ENCODE measurements at places on chromosomes 13 and 19. TPM values are rescaled to one million over a fixed set of nuclear protein-coding genes. Genes with fewer than 3 reads are reported as not detected.

The KIR2DL4 gene
- total RNA-seq, result 0.46 TPM

GRCh38 chr13:99564386-99564785 lies 63.1 kb downstream of the TM9SF2 start:
- DNase-seq, result no peak

DNA sequence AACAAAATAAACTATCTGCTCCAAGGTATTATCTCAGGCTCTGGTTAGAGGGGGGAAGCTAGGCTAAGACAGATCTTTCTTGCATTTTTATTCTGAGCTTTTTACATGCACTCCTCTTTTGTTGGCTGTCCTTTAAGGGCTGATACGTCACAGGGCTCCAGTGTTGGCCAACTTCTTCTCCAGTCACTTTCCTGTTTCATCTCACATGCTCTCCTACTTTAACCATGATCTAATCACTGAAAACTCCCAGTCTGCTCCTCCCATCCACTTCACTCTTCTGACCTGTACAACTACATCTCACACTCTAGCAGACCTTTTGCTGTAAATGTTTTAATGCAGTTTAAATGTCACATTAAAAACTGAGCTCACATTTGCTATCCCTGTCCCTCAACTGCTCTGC lies 510.0 kb upstream of the KLF12 start:
- DNase-seq, result no peak

The VSTM1 gene
- 1.1 TPM for total RNA-seq

The LILRA1 gene
- total RNA-seq, result 4.7 TPM

DNA sequence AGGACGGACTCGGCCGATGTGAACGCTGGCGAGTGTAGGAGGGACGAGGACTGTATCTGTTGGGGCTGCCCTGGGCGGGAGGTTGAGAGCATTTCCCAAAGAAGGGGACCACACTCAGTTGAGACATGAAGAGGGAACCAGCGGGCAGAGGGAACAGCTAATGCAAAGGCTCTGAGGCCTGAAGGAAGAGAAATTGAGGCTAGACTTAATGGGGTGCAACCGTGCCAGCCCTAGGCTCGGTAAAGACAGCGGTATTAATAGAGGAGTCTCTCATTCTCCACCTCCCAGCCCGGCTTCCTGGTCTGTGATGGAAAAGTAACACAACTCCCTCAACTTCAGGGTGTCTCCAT lies 1.1 kb downstream of the MPV17L2 start:
- no peak for DNase-seq

DNA sequence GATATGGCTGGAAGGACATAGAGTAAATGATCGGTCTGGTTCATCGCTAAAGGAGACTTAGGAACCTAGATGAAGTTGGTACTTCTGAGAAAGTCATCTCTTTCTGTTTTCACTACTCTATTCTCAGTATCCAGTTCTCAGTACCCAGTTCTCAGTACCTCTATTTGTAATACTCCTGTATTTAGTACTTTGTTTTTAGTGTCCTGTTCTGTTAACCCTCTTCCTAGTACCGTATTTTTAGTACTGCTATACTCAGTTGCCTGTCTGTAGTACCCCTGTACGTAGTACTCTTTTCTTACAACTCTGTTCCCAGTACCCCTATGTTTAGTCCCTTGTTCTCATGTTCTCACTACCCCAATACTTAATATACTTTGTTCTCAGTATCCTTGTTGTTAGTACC lies 1.2 kb downstream of the RFXAP start:
- no peak for DNase-seq

The KLK12 gene
- total RNA-seq, result not detected

GRCh38 chr19:12796146-12797071 lies 5.1 kb downstream of the JUNB start:
- peak; percentile 84 for DNase-seq

- DNase-seq, result no peak
Observed at GRCh38 chr13:113013878-113014751, 45.1 kb downstream of the MCF2L start.

GRCh38 chr13:21175656-21176214 lies 617 bp downstream of the SKA3 start:
- no peak for DNase-seq

The FLT1 gene
- total RNA-seq, result 72.4 TPM

DNA sequence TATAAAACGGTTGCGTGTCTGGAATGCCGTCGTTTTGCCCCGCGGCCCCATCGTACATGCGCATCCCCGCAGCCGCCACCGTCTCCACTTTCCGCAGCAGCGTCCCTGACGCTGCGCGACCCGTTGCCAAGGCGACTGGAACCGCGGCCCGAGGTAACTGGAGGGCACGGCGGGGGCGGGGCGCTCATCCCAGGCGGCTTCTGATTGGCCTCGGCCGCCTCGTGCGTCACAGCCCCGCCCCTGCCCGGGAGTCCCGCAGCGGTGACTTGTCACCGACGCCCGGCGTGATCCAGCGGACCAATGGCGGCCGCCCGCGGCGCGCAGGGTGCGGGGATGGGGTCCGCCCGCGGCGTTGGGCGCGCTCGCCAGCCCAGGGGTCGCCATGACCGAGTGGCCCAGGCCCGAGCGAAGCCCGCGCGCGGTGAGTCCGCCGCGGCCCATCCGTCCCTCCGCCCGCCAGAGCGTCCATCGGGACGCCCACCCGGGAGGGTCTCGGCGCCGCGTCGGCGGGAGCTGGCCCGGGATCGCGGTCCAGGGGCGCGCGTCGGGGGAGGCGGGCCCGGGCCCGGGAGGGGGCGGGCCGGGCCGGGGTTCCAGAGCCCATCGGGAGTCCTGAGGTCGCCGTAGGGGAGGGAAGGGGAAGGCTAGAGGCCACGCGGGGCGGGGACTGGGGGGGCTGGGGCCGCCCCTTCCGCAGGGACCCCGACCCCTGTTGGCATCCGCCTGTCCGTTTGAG lies at the start of gene ZSCAN1:
Gene ZSCAN1 (plus strand): TSS at position 285 of the 736 bp plus-strand sequence. CDS start 3,812 bp downstream, outside the sequence.
- DNase-seq, result no peak

GRCh38 chr13:23463661-23464060 lies 30.2 kb upstream of the SACS start:
- DNase-seq, result no peak

DNA sequence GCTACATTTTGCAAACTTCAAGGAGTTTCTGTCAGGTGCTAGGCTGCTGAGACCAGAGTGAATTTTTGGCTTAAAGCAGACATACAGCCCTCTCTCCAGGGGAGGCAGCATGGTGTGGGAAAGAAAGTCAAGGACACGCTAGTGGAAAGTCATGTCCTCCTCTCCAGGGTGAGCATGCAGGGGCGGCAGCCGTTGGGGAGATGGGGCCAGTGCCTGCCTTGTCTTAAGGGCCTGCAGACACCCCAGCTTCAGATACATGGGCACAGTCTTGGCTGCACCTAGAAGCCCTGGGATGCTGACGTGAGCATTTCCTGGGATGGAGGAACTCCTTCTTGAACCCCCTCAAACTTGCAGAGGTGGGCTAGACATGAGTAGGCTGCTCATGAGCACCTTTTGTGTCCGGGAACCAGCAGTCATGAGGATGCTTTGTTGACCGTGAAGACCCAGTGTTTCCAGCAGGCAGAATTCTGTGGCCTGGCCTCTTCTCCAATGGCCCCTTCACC lies 43.3 kb upstream of the PEPD start:
- DNase-seq, result no peak

The BBC3 gene
- total RNA-seq, result 20.1 TPM

DNA sequence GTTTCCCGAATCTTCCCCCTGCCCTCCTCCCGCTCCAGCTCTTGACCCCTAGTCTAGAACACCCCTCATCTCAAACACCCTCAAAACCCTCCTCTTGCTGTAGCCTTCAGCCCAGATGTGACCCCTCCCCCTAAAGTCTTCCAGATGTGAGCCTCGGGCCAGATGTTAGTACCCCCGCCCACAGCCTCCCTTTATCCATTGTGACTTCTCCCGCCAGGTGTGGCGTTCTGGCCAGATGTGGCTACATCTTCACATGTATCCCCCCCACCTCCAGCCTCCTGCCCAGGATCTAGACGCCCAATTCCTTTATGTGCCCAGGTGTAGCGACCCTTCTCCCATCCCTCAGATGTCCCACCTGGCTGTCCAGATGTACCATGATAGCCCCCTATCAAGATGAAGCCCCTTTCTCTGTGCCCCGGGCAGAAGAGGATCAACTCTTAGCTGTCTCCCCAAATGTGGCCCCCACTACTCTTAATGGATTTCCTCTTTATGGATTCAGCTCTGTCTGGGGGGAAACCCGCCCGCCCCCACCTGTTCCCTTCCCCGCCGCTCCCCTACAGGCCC lies 517 bp upstream of the LTBP4 start:
- no peak for DNase-seq

DNA sequence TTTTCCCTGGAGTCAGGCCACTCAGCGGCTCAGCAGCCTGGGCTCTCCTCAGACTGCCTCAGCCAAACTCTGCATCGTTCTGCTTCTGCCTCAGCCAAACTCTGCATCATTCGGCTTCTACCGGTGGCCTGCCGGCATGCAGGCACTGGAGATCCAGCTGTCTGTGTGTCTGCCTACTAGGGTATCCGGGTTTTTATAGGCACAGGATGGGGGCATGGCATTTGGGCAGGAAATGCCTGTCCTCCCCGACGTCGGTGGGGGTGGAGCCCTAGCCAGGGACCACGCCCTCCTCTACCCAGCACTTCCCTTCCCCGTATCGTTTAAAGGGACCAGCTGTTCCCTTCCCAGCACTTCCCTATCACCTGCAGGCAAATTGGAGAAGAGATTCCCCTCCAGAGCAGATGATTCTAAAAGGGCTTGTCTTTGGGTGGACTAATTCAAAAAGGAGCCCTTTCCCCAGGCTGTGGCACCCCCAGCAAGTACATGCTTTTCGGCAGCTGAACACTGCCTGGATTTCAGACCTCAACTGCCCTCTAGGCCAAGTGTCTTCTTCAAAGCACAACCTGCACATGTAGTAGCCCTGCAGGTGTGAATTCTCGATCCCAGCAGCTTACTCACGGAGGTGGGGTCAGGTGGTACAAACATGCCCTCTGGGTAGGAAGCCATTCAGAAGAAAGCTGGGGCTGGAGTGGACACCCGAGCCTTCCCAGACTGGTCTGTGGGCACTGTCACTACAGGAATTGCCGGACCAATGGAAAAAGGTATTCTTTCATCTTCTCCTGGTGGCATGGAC lies 25.4 kb upstream of the GPR12 start:
- DNase-seq, result no peak

DNA sequence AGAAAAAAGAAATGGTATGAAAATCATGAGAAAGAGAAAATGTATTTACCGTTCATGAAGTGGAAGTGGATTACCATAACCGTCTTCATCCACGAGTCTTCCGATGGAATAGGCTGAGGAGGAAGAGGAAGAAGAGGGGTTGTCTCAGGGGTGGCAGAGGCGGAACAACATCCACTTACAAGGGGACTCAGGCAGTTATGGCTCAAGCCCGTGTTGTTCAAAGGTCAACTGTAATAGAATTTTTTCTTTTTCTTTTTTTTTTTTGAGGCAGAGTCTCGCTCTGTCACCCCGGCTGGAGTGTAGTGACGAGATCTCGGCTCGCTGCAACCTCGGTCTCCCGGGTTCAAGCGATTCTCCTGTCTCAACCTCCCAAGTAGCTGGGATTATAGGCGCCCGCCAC lies 16.9 kb upstream of the ADGRL1 start:
- no peak for DNase-seq

The NPAS1 gene
- total RNA-seq, result 1.3 TPM

The ZNF100 gene
- 14.5 TPM for total RNA-seq

- no peak for DNase-seq
Observed at GRCh38 chr13:32791545-32792172, 205.4 kb downstream of the PDS5B start.

The ERICH6B gene
- total RNA-seq, result not detected

The NPHS1 gene
- total RNA-seq, result not detected

- no peak for DNase-seq
Observed at GRCh38 chr13:74005320-74006157, 128.7 kb downstream of the KLF12 start.

GRCh38 chr13:38970380-38971051 lies 20.1 kb downstream of the STOML3 start:
- no peak for DNase-seq

DNA sequence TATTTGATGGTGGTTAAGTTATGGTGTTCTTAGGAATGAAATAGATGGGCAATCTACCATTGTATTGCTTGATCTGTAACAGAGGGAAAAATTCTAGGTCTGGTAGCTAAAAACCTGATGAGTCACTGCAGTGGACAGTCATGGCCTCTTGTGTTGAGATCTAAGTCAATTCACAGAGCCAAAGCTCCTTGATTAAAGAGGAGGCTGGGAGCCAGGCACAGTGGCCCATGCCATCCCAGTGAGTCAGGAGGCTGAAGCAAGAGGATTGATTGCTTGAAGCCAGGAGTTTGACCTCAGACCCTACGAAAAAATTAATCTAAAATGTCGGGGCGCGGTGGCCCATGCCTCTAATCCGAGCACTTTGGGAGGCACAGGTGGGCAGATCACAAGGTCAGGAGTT lies 67.1 kb upstream of the KPNA3 start:
- no peak for DNase-seq

Data from upper lobe of right lung (tissue), 1 donor.